ENCODE measurements at places on chromosomes 3 and 15. TPM values are rescaled to one million over a fixed set of nuclear protein-coding genes. Genes with fewer than 3 reads are reported as not detected.
A peak's percentile ranks its signal among the peaks of the same experiment; 100 is the strongest.

DNA sequence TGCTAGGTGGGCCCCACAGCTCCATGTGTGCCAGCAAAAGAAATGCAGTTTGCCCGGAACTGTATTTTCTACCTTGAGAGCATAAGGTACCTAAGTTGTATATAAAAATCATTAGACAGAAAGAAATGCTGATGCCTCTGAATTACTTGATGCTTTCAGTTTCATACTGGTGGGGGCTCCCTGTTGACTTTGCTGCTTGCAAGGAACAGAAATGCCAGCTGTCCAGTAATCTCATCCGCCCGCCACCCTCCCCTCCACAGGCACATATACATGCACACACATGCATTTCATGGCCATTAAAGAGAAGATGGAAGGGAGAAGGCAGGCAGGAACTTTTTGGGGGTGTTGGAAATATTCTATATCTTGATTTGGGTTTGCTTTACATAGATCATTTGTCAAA, 38.4 kb downstream of the LIMD1 start:
- no peak overlapping the region for H3K4me3 ChIP-seq
- no peak overlapping the region for H3K27ac ChIP-seq
- peaks cover 24% of the 10 kb centered on the region for H3K36me3 ChIP-seq
- H3K4me1 ChIP-seq = peaks cover 26% of the 10 kb centered on the region
- no peak for DNase-seq

Gene AGBL1
- total RNA-seq = not detected

DNA sequence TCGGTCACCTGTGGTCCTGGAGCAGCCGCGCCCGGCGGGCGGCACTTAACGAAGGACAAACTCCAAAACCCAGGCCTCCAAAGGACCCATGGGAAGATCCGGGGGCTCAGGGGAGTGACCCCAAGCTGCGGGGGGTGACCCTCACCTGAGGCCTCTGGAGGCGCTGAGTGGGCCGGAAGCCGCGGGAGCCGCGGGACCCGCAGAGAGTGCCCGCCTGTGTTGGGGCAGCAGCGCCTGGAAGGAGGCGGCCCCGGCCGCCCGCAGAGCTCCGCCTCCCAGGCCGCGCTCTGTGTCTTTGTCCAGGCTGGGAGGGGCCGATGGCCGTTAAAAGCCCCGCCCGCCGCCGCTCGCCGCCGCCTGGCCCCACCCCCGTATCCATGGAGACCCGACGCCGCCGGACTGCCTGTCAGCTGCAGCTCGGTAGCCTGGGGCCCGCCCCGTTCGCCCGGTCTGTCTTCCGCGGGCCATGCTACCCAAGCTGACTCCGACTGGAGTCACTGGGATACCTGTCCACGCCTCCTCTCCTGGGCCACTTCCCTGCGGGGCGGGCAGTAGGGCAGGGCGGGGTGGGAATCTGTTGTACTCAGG, 15.3 kb upstream of the FANCD2 start:
- peaks cover 7% of the 10 kb centered on the region for H3K27me3 ChIP-seq
- H3K36me3 ChIP-seq = no peaks in the 10 kb centered on the region
- no peak overlapping the region for H3K27ac ChIP-seq
- H3K4me1 ChIP-seq = peaks cover 14% of the 10 kb centered on the region
- peak overlapping the region; percentile 61 for H3K4me3 ChIP-seq
- peak; percentile 91 for DNase-seq

Gene HRG
- total RNA-seq = not detected

Gene LRRC49
- total RNA-seq = not detected

Gene IL20RB
- 1.3 TPM for total RNA-seq

Gene BLM
- 36.6 TPM for total RNA-seq

DNA sequence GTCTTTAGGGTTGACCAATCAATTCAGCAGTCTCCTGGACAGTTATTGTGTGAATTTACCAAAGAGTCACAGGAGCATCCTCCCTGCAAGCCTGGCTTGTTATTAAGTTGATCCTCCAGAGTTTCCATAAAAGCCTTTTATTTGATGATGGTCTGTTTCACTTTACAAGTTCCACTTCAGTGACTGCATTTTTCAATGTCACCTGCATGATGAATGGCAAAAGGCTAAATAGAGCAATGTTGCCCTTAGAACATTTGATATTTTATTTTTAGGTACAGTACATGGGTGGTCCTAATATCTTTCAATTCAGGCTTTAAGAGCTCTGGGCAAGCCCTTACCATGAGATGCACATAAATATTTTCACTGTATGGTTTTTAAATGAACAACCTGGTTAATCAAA, 22.6 kb downstream of the GUCA1C start:
- no peak overlapping the region for H3K4me3 ChIP-seq
- H3K4me1 ChIP-seq = no peaks in the 10 kb centered on the region
- DNase-seq = no peak
- no peaks in the 10 kb centered on the region for H3K36me3 ChIP-seq
- H3K27ac ChIP-seq = no peak overlapping the region

DNA sequence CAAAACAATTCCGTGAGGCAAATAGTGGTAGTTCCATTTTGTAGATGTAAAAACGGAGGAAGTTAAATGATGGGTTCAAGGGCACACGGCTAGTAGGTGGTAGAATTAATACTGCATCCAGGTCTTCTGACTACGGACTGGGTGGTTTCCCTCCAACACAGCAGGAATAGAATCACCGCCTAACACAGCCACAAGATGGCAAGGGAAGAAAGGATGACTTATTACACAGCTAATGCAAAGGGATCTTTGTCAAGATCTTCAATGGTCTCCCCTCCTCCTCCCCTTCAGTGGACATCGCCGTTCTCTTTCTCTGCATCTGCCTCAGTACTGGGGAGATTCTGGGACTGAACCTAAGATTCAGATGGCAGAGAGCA, 524 bp upstream of the TOPBP1 start:
- peaks cover 15% of the 10 kb centered on the region for H3K36me3 ChIP-seq
- H3K27ac ChIP-seq = peak overlapping the region; percentile 97
- H3K4me3 ChIP-seq = peak overlapping the region; percentile 97
- H3K27me3 ChIP-seq = no peaks in the 10 kb centered on the region
- peaks cover 35% of the 10 kb centered on the region for H3K4me1 ChIP-seq

Gene NLGN1
- not detected for total RNA-seq

DNA sequence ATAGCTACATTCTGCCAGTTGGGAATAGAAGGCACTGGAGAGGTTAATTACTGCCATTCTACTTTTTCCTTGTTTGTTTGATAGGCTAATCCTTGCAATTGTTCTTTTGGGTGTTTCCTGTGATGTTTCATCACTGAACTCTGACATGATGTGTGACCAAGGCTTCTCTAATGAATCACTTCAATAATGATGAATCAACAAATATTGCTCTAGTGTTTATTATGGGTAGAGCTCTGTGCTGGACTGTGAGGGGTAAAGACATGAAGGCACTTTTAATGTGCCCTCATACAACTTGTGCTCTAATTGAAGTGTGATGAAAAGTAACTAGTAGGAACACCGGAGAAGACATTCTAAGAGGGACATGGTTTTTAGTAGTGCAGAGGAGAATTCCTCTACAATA, 233.6 kb downstream of the WDR72 start:
- H3K36me3 ChIP-seq = no peaks in the 10 kb centered on the region
- H3K4me3 ChIP-seq = no peak overlapping the region
- no peak for DNase-seq
- no peaks in the 10 kb centered on the region for H3K27me3 ChIP-seq
- no peaks in the 10 kb centered on the region for H3K4me1 ChIP-seq
- no peak overlapping the region for H3K27ac ChIP-seq

Gene OR5K2
- total RNA-seq = not detected

GRCh38 chr3:64290161-64290560, 64.9 kb upstream of the PRICKLE2 start:
- no peak for DNase-seq
- no peaks in the 10 kb centered on the region for H3K36me3 ChIP-seq
- H3K27me3 ChIP-seq = peaks cover 7% of the 10 kb centered on the region
- no peak overlapping the region for H3K27ac ChIP-seq

DNA sequence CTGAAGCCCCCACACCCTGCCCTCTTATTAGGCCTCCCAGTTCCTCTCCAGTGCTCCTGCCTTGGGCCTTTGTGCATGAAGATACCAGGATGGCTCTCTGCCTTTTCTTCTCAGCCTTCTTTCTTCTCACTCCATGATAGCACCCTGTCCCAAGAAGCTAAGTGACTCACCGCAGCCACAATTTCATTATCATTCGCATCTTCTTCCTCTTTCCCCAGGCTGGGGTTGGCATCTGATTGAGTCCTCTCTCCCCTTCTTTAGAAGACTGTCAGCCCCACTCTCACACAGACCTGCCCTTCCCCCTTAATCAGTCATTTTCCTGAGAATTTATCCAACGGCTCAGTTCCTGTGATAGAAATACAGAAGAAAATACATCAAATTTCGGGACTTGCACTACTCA, 102.0 kb downstream of the STAC start:
- H3K27ac ChIP-seq = no peak overlapping the region
- no peak for DNase-seq
- H3K27me3 ChIP-seq = no peaks in the 10 kb centered on the region
- H3K4me3 ChIP-seq = no peak overlapping the region
- no peaks in the 10 kb centered on the region for H3K36me3 ChIP-seq
- H3K4me1 ChIP-seq = no peaks in the 10 kb centered on the region

Gene EIF3J
- 63.6 TPM for total RNA-seq

GRCh38 chr3:147355753-147356090, 50.6 kb downstream of the ZIC4 start:
- no peaks in the 10 kb centered on the region for H3K36me3 ChIP-seq
- no peaks in the 10 kb centered on the region for H3K4me1 ChIP-seq
- peaks cover 74% of the 10 kb centered on the region for H3K27me3 ChIP-seq
- H3K4me3 ChIP-seq = no peak overlapping the region

GRCh38 chr3:52431459-52432223, 13.3 kb downstream of the SEMA3G start:
- no peak overlapping the region for H3K4me3 ChIP-seq
- H3K36me3 ChIP-seq = no peaks in the 10 kb centered on the region
- peaks cover 1% of the 10 kb centered on the region for H3K4me1 ChIP-seq
- peaks cover 5% of the 10 kb centered on the region for H3K27me3 ChIP-seq

GRCh38 chr3:39135170-39135805, 18.1 kb downstream of the CSRNP1 start:
- no peak overlapping the region for H3K27ac ChIP-seq
- H3K27me3 ChIP-seq = no peaks in the 10 kb centered on the region
- peaks cover 9% of the 10 kb centered on the region for H3K4me1 ChIP-seq
- no peak for DNase-seq

DNA sequence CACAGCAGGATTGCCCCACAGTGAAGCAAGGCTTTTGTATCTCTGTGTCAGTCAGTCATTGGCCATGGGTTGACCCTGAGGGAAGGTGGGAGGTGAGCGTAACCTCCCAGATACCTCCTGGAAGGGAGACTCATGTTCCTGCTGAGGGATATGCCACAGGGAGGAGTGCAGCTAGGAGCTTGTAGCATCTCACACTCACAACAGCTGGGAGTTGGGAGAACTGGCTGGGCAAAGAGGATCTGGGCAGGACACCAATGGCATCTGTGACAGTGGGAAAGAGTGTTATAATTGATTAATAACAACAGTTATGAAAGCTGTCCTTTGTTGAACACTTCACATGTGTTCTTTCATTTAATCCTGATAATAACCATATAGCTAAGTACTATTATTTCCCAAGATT, 171.0 kb downstream of the TLE3 start:
- peaks cover 30% of the 10 kb centered on the region for H3K27me3 ChIP-seq
- no peaks in the 10 kb centered on the region for H3K4me1 ChIP-seq
- no peak for DNase-seq

DNA sequence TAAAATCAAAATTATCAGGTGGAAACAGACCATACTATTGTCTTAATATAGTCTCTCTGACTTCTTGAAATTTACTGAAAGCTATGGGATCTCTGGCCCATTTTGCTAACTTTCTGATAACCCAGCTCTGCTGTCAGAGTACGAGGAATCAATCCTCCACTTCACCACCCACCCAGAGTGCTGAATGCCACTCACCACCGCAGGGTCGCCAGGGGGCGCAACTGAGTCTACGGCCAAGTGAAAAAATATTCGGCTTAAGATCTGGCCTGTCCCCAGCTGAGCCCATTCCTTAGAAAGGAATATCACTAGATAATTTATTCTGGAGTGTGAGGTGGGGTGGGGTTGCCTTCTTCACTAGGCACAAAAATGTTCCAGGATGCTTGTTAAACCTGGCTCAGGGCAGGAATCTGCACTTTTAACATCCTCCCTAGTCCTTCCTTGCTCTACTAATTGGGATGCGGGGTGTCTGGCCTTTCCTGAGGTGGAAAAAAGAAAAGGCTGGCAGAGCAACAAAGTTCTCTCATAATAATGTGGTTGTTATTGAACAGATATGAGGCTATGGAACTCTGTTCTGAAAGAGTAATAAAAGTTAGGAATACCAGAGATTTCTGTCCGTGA, 520.6 kb downstream of the MFSD1 start:
- peak; percentile 33 for DNase-seq
- H3K27ac ChIP-seq = no peak overlapping the region
- H3K27me3 ChIP-seq = peaks cover 2% of the 10 kb centered on the region
- H3K4me1 ChIP-seq = no peaks in the 10 kb centered on the region
- no peaks in the 10 kb centered on the region for H3K36me3 ChIP-seq

DNA sequence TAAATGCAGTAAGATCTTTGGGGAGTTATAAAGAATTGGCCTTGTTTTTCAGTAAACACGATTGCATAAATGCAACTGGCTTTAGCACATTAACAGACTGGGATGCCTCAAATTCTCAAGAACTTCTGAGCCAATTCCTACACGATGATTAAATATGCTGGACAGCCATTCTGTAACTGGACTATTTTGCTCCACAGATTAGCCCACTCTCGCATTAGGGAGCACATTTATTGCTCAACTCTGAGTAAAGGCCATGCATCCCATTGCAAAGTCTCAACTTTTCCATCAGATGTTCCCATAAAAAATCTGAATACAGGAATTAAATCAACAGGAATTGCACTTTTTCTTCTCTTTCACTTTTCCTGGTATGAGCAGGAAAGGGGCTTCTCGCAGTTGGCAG, 66.7 kb upstream of the PRICKLE2 start:
- peaks cover 7% of the 10 kb centered on the region for H3K27me3 ChIP-seq
- no peak for DNase-seq
- no peaks in the 10 kb centered on the region for H3K36me3 ChIP-seq
- no peak overlapping the region for H3K4me3 ChIP-seq
- H3K27ac ChIP-seq = no peak overlapping the region
- no peaks in the 10 kb centered on the region for H3K4me1 ChIP-seq

- no peak overlapping the region for H3K4me3 ChIP-seq
- H3K27ac ChIP-seq = no peak overlapping the region
- no peaks in the 10 kb centered on the region for H3K36me3 ChIP-seq
- H3K4me1 ChIP-seq = peaks cover 2% of the 10 kb centered on the region
These were observed 22.2 kb upstream of the CLDN18 start for GRCh38 chr3:137987723-137988122.

DNA sequence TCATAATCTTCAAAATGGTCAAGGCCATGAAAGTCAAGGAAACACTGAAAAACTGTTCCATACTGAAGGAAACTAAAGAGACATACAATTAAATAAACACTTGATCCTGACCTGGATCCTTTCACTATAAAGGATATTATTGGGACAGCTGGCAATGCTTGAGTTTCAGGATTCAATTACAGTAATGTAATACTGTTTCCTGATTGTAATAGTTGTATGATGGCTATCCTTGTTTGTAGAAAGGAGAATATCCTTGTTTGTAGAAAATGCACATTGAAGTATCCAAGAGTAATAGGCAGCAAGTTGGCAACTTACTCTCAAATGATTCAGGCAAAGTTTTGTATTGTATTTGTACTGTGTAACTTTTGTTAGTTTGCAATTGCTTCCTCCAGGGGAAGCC, 4.6 kb downstream of the CIDEC start:
- DNase-seq = no peak
- H3K4me1 ChIP-seq = no peaks in the 10 kb centered on the region
- H3K27me3 ChIP-seq = peaks cover 9% of the 10 kb centered on the region
- no peaks in the 10 kb centered on the region for H3K36me3 ChIP-seq
- no peak overlapping the region for H3K4me3 ChIP-seq

Measured in activated naive CD8-positive, alpha-beta T cell treated with anti-CD3 and anti-CD28 coated beads, Interleukin-2, amount 10 ng/mL, durations not matched to agents 7 days and 5 days (primary cell).